ENCODE measurements at places on chromosomes 7 and 10.
A peak's percentile ranks its signal among the peaks of the same experiment; 100 is the strongest.

- no peak for DNase-seq
Measured at GRCh38 chr7:103833401-103833800, 156.1 kb downstream of the RELN start.

GRCh38 chr7:138875794-138876193 is 77.8 kb upstream of the ATP6V0A4 start:
- no peak for DNase-seq

- peak; percentile 50 for DNase-seq
Measured at GRCh38 chr7:151058781-151059366, 515 bp upstream of the SLC4A2 start.

DNA sequence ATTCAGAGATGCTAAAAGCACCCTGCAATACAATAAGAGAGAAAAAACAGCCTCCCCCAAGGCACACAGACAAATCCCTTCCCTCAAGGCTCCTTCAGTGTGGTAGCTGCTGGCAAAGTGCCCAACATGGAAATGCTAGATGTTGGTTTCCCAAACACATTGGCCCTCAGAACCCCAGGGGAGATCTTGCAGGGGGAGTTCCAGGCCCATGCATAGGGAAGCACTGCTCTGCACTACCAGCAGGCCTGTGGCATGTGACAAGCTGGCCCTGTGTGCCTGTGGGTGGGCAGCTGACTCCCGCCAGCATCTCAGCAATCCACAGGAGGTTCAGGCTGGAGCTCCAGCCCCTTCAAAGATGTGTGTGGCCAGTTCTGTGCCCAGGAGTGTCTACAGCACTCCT is 16.8 kb upstream of the CSGALNACT2 start:
- DNase-seq, result no peak

DNA sequence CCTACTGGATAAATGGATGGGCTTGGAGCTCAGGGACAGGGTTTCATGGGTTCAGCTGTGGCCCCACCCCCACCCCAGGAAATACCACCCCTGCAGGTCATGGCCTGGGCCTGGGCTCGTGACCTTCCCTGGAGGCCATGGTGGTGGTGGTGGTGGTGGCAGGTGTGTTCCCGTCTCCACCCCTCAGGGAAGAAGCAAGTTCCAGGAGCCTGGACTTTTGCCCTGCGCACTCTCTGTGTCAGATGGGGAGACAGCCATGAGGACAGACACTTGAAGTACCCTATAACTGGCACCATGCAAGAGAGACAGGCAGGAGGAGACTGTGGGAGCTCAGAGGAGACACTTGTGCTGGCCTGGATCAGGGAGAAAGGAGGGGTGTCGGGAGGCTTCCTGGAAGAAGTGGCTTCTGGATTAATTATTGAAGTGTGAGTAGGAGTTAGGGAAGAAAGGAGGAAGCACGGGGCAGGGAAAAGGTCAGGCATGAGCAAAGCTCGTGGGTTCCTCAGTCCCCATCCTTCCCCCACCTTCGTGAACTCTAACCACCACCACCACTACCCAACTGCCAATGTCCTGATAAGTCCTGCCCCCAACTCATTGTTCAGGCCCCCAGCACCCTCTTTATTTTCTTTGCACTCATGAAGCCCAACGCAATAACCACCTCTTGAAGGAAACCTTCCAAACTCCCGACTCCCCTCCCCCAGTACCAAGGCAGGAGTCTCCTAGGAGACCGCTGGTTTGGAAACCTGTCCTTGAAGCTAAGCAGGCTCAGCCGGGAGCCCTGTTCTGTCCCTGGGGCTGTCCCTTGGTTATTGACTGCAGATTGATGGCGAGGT is 8.9 kb downstream of the SH2B2 start:
- no peak for DNase-seq

DNA sequence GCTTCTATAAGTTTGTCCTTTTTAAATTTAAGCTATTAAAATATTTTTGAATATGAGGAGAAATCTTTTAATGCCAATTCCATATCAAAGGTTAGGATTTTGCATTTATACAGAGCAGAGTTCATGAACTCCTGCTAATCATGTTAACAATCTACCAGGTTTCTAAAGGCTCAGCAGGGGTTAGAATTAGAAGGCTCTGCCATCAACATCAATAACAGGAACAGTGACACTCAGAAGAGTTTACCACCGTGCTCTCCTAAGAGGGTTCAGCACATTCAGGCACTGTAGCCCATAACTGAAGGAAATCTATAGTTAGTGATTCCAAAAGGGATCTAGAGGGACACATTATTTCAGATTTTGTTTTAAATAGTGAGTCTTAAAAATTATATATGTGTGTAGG is 100.1 kb downstream of the HOXA1 start:
- no peak for DNase-seq

DNA sequence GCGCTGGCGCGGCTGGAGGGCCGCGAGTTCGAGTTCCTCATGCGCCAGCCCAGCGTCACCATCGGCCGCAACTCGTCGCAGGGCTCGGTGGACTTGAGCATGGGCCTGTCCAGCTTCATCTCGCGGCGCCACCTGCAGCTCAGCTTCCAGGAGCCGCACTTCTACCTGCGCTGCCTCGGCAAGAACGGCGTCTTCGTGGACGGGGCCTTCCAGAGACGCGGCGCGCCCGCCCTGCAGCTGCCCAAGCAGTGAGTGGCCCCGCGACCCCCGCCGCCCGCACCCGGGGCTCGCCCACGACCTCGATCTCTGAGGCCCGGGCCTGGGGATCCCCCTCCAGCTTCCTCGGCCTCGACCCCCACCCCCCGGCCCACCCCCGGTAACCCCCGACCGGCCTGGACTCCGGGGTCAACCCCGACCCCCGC is 537 bp downstream of the FOXK1 start:
- peak; percentile 66 for DNase-seq

GRCh38 chr7:138033241-138033640 is 31.4 kb upstream of the CREB3L2 start:
- no peak for DNase-seq

DNA sequence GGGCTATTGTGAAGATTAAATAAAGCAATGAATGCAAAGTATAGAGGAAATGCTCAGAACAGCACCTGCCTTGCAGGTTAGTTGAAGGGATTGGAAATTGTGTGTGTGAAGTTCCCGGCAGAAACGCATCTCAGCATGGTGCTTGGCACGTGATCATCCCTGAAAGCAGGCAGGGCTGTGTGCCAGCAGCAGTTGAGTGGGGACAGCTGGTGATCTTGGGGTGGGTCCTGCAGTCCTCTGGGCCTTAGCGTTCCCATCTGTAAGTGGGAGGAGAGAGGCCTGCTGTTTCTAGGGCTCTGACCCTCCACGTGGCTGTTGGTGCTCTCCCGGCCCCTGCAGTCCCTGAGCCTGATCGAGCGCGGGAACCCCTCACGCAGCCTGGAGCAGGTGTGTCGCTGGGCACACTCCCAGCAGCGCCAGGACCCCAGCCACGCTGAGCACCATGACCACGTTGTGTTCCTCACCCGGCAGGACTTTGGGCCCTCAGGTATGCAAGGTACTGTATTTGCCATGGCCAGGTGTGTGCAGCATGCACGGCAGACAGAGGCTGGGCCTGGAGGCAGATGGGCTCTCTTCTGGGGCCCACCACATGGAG is 55.3 kb downstream of the TBATA start:
- DNase-seq, result no peak

GRCh38 chr10:120646159-120646732 is 189.2 kb downstream of the PLPP4 start:
- no peak for DNase-seq

GRCh38 chr7:127665922-127666321 is 13.9 kb downstream of the SND1 start:
- no peak for DNase-seq

DNA sequence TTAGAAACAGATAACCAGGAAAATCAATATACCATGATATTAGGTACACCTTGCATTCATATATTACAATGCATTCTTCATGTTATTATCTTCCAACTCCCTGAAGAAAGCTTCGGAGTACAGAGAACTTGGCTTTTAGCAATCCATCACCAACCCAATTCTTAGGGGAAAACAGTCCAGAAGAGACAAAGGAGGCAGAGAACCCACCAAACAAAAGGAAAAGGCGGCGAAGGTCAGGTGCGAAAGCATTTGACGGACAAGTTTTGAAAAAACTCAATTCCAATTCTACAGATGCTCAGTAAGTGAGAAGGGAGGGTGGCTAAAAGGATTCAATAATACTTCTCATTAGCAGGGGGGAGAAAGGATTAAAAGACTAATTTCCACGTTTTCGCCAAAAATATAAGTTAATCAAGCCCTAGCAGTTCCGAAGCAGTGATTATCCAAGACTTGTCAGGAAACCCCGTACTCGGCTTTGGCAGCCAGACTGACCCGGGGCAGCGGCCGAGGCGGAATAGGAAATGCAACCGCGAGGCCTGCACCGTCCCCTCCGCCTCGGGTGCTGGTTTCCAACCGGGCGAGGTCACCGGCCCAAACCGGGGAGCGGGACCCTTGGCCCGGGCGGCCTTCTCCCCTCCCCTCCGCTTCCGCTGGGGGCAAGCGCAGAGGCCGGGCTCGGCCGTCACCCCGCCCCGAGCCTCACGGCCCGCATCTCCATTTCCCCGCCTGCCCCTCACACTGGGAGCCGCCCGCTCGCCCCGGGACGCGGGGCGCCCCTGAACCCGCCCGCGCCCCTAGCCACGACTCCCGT is 747 bp downstream of the GDI2 start:
- peak; percentile 71 for DNase-seq

- DNase-seq, result no peak
Measured at GRCh38 chr7:17121671-17122070, 176.8 kb upstream of the AHR start.

GRCh38 chr7:75808106-75808505 is 5.5 kb downstream of the CCL24 start:
- no peak for DNase-seq

GRCh38 chr10:119003572-119004289 is 25.8 kb upstream of the NANOS1 start:
- DNase-seq, result no peak

GRCh38 chr10:49049660-49050059 is 65.7 kb downstream of the VSTM4 start:
- no peak for DNase-seq

DNA sequence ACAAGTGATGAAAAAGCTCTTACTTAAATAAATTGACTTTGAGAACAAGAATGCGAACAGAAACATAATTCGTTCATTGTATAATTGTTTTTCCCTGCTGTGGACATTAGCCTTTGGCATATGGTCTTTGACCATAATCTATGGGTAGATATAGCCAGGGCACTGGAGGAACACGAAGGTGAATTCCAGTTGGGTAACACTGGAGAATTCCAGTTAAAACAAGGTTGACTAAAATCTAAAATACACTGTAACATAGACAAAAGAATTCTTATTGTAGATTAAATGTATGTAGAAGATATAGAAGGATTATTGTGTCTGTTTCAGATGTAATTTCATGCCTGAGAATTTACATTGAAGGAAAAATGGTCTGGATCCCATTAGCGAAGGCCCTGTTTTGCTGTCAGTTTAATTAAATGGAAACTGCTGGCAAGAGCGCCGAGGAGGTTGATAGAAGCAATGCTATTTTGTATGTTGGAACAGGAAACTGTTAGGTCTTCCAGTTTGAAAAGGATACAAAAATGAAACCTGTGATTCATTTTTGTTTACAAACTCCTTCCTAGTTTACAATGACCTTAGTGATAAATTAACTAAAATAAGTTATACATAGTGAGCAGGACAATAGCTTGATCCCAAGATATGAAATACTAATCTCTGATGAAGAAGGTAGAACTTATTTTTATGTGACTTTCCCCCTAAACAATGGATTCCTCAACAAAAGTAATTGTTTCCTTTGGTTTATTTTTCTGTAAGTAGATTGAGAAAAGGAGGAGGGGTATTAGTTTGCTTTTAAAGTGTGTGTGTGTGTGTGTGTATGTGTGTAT is 68.9 kb downstream of the ARID5B start:
- no peak for DNase-seq

DNA sequence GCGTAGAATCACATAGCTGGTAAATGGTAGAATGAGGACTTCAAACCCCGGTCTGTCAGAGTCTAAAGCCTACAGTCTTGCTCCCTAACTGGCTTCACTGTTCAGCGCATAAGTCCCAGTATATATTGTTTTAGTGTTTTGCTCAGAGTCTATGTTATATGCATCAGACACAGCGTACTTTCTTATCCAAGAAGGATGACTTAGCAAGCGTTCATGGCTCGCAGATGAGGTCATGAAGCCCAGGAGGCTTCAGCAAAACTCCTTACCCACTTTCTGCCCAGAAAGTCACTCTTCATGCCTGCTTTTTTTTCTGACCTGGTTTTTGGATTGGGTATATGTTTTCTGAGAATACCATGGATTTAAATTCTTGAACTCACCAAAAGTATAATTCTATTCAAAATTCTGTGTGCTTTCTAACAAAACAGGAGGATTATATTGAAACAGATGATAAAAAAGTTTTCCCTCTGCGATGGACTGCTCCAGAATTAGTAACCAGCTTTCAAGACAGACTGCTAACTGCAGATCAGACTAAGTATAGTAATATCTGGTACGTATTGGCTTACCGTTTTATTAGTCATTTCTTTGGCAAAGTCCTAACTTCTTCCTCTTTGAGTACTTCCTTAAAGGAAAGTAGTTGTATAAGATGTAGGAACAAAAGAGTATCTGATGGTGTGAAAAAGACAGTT is 24.6 kb upstream of the BHLHA15 start:
- peak; percentile 31 for DNase-seq

DNA sequence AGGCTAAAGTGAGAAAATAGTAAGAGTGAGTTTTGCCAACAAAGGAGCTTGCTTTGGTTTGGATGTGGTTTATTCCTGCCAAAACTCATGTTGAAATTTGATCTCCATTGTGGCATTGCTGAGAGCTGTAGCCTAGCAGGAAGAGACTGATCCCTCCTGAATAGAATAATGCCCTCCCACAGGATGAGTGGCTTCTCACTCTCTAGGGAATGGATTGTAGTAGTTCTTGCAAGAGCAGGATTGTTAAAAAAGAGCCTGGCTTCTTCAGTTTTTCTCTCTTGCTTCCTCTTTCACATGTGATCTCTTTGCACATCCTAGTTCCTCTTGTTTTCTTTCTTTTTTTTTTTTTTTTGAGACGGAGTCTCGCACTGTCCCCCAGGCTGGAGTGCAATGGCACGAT is 34.4 kb downstream of the ASAH2 start:
- DNase-seq, result no peak

DNA sequence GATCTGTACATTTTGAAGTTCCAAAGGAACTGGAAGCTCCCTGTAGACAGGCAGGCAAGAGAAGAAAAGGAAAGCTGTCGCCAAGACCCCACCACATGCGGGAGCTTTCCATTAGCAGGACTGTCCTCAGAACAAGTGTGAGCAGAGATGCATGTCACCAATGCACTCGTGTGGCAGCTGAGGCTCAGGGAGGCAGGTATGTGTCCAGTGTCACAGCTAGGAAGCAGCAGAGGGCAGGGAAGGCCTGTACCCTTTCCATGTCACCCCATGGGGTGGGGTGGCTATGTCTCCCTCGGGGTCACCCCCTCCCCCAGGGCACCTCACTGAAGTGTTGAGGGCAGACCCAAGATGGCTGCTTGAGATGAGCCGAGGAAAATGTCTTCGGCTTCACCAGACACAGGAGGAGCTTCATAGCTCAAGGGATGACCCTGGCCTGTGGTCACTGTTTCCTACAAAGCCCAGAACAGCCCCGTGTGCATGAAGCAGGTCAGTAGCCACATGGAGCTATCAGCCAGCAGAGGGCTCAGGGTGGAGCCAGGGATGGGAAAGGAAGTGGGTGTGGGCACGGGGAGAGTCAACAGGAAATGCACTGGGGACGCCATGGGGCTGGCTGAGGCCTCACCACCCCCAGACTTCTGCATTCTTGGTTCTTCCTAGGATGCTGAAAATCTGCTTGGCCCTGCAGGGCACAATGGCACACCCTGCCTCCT is 96.6 kb downstream of the FAM53B start:
- peak; percentile 82 for DNase-seq

- DNase-seq, result no peak
Measured at GRCh38 chr10:35487336-35488034, 117.7 kb upstream of the GJD4 start.

Measured in erythroblast (primary cell).